Hematopoietic multipotent progenitor cell (in vitro differentiated cells): ENCODE measurements at places on chromosomes 2 and 18.
A peak's percentile ranks its signal among the peaks of the same experiment; 100 is the strongest.

GRCh38 chr2:220877897-220878296 lies 694.2 kb downstream of the EPHA4 start:
- DNase-seq, result no peak

- no peak for DNase-seq
Measured at GRCh38 chr2:107025869-107026380, 140.0 kb upstream of the ST6GAL2 start.

GRCh38 chr18:32262092-32262491 lies 72.3 kb downstream of the MEP1B start:
- DNase-seq, result no peak

GRCh38 chr2:58427572-58428095 lies 186.5 kb upstream of the FANCL start:
- no peak for DNase-seq

DNA sequence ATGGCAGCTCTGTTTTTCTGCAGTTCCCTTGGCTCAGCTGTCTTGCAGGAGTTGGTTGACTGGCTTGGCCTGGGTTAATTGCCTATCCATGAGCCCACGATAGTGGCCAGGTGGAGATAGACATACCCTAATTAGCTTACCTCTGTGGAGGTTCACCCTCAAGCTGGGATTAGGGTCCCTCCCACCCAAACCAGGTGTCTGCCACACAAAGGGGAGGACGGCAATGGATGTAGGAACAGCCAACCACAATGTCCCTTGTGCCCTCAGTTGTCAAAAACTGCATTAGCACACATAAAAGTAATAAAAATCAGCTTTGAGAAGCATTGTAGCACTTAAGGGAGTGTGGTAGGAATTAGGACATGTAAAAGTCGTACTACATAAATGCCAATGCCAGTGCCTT lies 4.2 kb downstream of the CYP27A1 start:
- DNase-seq, result no peak

- DNase-seq, result peak; percentile 13
Measured at GRCh38 chr2:52405980-52406379, 1361.6 kb upstream of the CHAC2 start.

- no peak for DNase-seq
Measured at GRCh38 chr18:46536215-46536874, 120.7 kb downstream of the LOXHD1 start.

- DNase-seq, result no peak
Measured at GRCh38 chr2:42791606-42792005, 777 bp downstream of the HAAO start.

DNA sequence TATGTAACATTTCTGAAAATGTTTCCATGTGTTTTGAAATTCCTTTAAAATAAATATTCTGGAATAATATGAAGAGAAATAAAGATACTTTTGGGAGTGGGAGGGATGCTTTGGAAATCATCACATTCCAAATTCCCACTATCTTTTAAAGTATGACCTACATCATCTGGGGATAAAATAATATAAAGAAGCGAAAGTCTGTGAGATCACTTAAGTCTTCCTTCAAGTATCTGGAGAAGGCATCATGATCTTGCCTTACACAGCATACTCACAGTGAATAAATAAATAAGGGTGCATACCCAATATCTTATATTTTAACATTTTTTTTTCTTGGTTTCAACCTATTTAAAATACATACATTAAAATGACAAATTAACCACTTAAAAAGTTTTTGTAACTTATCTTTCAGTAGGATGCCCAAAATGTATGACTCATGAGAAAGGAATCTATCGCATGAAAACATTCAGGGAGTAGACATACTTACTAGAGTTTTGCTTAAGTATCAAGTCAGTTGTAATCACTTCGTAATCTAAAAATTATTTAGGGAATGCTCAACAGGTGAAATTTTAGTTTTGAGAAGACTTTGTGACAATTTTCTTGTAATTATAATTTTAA lies 248.3 kb upstream of the COL3A1 start:
- DNase-seq, result no peak

- no peak for DNase-seq
Measured at GRCh38 chr2:234960175-234961088, 8.6 kb downstream of the SH3BP4 start.

- DNase-seq, result no peak
Measured at GRCh38 chr2:98886066-98886554, 49.9 kb downstream of the CRACDL start.

DNA sequence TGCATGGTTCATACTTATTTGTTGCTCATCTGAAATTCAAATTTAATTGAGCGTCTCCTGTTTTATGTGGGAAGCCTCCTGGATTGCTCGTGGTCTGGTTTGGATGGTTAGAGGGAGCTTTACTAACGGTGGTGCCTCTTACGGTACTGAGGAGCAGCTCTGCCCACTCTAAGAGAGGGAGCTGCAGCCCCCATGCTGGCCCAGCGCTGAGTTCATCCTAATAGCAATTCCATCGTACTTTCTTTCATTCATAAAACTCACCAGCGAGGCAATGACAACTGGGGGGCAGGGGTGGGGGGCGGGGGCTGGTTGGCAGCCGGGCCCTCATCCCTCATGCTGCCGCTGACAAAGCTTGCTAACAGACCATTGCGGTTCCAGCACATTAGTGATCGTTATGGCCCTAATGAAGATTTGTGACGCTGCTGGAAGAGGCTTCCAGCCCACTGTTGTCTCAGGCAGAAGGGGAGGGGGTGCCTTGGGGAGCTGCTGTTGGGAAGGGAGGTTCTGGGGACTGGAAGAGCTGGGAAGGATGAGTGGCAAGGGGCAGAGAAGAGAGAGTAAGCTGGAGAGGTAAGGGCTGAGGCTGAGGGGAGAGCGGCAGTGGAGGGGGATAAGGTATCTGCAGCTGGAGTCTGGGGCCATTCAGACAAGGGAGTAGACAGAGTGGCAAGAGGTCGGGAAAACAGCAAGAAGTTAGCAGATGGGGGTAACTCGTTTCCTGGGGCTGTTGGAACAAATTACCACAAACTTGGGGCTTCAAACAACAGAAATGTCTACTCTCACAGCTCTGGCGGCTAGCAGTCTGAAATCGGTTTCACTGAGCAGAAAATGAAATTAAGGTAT lies 238.1 kb downstream of the LPIN1 start:
- no peak for DNase-seq

DNA sequence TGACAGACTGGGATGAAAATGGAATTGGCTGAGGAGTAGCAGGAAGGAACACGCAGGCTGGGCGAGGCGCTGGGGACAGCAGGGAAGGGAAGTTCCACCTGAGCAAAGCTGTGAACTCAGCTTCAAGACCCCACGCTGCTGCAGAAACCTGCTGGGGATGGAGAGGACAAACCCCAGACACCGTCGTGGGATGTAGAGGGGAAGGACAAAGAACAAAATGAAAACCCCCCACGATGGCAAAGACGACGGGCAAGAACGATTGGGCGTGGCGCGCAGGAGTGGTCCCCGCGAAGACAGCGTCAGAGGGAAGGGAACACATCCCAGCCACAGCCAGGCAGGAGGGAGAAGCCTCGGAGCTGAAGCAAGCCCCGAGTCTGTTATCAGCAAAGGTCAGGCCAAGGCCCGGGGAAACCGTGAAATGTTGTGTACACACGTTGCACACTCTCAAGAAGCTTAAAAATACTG lies 222.9 kb downstream of the NDUFA10 start:
- no peak for DNase-seq

DNA sequence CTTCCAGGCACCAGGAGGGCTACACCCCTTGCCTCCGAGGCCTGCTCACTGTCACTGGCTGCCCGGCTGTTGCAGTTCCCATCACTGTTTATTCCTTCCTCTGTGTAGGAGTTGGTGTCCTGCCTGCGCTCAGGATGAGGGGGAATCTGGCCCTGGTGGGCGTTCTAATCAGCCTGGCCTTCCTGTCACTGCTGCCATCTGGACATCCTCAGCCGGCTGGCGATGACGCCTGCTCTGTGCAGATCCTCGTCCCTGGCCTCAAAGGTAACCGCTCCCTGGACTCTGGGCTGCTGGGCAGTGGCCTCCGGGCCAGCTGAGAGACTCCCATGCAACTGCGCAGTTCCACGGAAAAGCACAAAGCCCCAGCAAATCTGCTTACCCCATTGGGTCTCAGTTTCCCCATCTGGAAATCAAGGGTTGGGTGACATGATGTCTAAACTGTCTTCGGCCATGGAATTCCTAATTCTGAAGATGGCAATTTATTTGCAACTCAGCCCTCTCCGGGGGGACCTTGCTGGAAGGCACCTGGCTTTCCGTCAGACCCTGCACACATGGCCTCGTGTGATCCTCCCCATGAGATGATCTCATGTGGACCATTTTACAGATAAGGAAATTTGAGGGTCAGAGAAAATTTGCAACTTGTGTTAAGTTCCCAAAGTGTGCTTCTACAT lies 9.4 kb downstream of the COLEC11 start:
- no peak for DNase-seq

- no peak for DNase-seq
Measured at GRCh38 chr18:50453014-50453680, 78.3 kb downstream of the SKA1 start.

- DNase-seq, result no peak
Measured at GRCh38 chr2:126299469-126299976, 356.4 kb upstream of the GYPC start.

GRCh38 chr2:3849213-3849612 lies 145.8 kb downstream of the DCDC2C start:
- DNase-seq, result no peak

DNA sequence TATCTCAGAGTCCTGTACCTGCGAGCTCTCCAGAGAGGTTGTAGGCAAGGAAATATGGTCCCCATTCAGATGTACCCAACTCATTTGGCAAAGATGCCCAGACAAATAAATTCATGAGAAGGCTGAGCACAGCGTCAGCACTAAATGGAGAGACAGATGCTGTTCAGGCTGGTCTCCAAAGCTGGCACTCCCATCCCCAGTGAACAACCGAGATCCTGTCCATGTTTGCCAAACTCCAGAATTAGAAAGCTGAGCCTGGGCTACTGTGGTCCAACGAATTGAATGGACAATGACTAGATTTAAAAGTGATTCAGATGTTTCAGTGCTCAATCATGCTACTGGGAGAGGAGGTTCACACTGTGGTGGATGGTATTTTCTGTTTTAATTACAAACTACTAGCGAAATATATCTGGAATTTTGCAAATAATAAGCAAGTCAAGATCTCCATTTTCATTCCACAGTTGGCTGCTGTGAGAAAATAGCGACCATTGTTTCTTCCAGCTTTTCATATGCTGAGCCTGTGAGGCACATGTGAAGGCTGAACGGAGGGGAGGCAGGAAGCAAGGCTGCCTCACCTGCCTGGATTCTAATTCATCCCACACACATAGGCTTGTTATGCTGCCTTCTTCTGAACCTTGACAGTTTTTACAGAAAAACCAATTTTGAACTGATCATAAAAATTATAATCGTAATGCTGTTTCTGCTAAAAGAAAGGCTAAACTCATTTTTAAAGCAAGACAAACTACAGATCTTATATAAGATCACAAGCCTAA lies 22.6 kb upstream of the DAPL1 start:
- no peak for DNase-seq

DNA sequence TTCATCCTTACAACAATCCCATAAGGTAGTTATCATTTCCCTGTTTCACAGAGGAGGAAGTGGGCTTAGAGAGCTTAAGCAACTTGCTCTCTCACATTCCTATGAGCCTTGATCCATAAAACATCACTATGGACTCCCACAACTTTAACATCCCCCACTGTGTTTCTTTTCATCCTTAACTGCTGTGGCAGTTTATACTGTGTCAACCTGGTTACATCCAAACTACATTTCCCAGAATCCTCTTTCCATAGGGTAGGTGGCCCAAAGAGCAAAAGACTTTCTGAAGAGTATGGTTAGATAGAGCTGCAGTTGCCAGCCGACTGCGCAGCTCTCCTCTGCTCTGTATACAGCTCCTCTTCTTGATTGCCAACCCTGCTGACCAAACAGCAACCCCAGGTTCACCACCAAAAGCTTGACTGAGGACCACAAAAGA lies 22.5 kb downstream of the MAP3K2 start:
- DNase-seq, result no peak

- DNase-seq, result no peak
Measured at GRCh38 chr18:12254136-12254819, at the start of gene CIDEA. TSS of gene CIDEA (plus strand) at chr18:12254361. CDS start at chr18:12254384, 23 bp downstream.

DNA sequence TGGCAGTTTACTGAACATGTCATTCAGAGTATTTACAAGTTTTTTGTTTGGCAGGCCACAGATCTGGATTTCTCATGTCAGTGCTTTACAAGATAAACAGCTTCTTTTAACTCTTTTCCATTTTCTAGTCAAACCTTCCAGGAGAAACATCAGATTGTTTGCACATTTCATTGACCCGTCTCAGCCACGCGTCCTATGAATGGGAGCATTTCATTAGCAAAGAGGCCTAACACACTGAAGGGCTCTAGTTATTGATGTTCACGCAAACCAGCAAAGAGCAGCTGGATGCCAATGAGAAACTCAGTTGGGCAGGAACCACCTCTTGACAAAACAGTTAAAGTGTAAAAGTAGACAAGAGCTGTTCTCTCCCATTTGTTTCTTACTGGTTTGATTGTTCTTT lies 29.2 kb upstream of the MFF start:
- no peak for DNase-seq

- DNase-seq, result no peak
Measured at GRCh38 chr18:67590571-67591141, 74.1 kb upstream of the DSEL start.
